ENCODE measurements at places on chromosomes 5 and 9.

- no peak for DNase-seq
Observed at GRCh38 chr9:37424686-37425297, 2.3 kb downstream of the GRHPR start.

GRCh38 chr5:54285686-54286085 is 24.7 kb downstream of the ARL15 start:
- DNase-seq = no peak

GRCh38 chr5:124865066-124865465 is 118.6 kb upstream of the ZNF608 start:
- no peak for DNase-seq

- no peak for DNase-seq
Observed at GRCh38 chr9:86168256-86168655, 68.9 kb upstream of the GOLM1 start.

GRCh38 chr5:60703944-60704343 is 4.0 kb upstream of the DEPDC1B start:
- DNase-seq = no peak

GRCh38 chr9:105333076-105333475 is 88.6 kb downstream of the SLC44A1 start:
- no peak for DNase-seq

- DNase-seq = no peak
Observed at GRCh38 chr9:74322661-74323314, 174.3 kb upstream of the RORB start.

DNA sequence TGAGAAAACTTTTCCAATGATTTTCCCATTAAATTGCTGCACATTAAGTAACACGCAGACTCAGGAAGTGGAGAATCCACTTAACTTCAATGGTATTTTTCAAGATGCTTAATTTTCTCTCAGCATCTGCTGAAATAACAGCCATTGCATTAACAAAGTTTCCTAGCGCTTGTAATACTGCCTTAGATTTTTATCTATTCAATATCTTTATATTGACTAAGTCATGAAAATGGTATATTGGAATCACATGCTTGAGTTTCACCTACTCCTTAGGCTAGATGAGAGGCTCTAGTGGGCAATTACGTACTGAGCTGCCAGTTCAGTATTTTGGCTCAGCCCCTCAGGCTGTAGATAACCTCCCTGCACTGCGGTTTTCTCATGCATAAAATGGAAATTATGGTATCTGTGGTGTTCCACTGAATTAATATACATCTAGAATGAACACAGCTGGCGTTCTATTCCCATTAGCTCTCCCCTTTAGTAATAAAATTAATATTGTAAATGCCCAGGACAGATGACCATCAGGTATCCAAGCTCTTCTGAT is 112.9 kb downstream of the MTX3 start:
- no peak for DNase-seq

DNA sequence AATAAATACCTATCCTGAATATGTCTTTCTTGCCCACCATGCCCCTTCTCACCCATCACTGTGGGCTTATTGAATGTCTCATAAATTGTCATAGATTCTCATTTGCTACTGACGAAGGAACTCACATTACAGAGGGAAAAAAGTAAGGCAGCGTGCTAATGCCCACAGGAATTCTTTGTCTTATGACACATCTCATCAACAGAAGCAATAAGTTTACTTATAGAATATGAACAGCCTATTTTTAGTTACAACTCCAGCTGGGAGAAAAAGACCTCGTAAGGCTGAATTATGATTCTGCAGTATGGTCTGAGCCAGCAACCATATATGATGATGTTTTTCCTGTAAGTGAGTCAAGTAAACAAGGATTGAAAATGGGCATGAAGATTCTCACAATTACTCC is 22.4 kb upstream of the ATG10 start:
- DNase-seq = no peak

- DNase-seq = no peak
Observed at GRCh38 chr5:177529247-177530203, 12.8 kb upstream of the DDX41 start.

- no peak for DNase-seq
Observed at GRCh38 chr9:101485924-101486692, 47.5 kb upstream of the RNF20 start.

DNA sequence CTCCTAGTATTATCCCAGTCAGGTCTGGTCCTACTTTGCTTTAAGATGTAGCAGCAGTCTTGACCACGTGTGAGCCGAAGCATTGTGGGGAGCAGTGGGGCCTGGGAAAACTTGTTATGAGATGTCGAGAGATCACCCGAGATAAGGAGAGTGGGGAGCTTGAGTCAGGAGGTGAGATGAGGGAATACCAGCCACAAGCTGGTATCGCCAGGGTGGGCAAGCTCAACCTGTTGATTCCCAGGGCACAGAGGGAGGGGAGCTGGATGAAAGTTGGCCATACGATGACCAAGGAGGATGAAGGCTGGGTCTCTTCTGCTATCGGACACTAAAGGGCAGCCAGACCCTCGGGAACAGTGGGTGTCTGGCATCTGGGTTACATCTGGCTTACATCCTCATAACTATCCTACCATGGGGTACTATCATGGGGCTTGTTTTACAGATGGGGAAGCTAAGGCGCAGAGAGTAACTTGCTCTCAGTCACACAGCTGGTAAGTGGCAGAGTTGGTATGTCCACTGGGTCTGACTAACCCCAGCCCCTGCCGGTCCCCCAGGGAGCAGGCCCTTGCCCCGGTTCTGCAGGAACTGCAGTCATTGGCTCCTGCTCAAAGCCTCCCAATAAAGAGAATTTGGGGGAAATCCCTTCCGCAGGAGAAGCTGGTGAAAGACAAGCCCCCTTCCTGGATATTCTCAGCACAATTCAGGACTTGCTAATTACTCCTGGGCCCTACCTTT is 13.4 kb upstream of the TIFAB start:
- no peak for DNase-seq

- DNase-seq = no peak
Observed at GRCh38 chr5:59327191-59327980, 566.1 kb downstream of the PDE4D start.

- no peak for DNase-seq
Observed at GRCh38 chr5:134533115-134533815, 7.8 kb downstream of the JADE2 start.

- no peak for DNase-seq
Observed at GRCh38 chr5:160054831-160055230, 45.9 kb downstream of the TTC1 start.

DNA sequence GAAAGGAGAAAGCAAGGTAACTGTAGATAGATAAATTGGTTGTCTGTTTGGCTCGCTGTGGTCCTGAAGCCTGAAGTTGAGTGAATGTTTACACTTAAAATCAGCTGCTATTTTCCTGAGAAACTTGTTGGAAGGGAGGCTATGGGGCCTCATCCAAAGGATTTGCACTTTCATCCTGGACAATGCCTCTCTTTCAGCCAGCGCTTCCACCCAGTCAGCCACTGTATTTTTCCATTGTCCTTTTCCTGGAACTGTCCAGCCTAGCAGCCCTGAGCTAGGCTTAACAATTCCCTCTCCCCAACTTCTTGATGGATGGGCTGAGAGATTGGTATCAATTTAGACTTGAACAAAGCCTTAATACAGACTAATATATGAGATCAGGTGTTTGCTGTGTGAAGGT is 429.2 kb downstream of the DMAC1 start:
- no peak for DNase-seq

DNA sequence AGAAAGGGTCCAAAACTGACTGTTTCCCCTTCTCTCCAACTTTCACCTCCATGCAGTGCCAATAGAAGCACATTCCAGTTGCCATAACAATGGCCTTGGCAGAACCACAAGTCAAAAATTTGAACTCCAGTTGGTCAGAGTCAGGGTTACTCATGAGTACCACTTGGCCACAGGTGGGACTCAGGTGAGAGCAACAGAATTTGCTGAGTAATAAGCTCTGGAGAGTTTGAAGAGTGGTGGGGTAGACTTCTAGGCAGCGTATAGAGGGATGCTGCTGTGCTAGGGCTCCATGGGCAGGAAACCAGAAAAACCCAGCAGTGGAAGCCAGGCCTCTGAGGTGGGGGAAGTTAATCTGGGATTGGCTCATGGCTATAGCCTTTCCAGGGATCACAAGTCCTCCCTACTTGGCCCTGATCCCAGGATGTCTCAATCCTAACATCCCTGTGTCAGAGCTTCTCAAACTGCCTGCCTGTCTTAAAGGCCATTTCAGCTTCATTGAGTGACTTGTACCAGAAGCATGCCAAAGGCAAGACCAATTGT is 30.2 kb downstream of the SNX18 start:
- no peak for DNase-seq

- DNase-seq = no peak
Observed at GRCh38 chr9:70290626-70291025, 31.8 kb downstream of the SMC5 start.

Measured in stimulated activated CD8-positive, alpha-beta memory T cell treated with anti-CD3 and anti-CD28 coated beads, Interleukin-4, amount 100 ng/mL, for 4 hours (primary cell).